Activated gamma-delta T cell treated with Interleukin-2 at 50 U/mL for 16 hours (primary cell): ENCODE measurements at places on chromosomes 7 and 10.
A peak's percentile ranks its signal among the peaks of the same experiment; 100 is the strongest.

GRCh38 chr7:135920478-135920877, 56.7 kb downstream of the MTPN start:
- DNase-seq: no peak

DNA sequence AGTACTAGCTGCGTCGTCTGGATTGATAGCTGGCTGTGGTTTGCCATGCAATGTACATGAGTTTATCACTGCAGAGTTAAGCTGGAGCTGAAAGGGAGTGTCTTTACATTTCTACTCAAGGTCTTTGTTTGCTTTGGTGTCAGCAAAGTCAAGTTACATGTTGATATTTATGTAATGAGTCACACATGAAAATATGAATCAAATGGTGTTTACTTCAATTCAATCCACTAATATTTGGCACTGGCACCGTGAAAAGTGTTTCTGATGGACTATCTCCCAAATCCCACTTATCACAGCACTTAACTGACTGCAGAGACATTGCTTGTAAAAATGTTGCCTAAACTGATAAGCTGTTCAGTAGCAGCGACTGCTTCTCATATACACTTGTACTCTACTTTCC, 395.9 kb downstream of the TFEC start:
- DNase-seq: no peak

DNA sequence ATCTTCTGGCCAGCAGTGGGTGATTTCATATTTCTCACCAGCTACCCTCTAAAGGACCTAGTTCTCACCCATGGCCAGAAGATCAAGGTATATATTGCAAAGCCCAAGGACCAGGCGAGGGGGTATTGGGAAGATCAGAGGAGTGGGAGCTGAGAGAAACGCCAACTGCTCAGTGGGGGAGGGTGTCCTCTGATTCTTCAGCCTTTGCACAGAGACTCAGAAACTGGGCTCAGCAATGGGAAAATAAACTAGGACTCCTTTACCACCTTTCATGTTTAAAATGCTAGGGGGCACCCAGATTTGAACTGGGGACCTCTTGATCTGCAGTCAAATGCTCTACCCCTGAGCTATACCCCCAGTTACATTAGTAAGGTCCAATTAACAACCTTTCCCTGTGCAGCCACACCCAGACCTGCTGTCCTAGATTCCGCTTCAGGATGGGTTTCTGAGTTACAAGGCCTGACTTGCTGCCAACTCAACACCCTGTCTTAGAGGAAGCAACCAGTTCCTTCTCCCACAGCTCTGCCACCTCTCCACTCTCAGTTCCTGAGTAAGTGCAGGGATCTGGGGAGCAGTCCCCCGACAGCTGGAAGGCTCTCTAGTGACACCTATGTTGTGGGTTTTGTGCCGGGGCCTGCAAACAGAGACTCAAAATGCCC, 93.5 kb downstream of the ZNF783 start:
- no peak for DNase-seq

DNA sequence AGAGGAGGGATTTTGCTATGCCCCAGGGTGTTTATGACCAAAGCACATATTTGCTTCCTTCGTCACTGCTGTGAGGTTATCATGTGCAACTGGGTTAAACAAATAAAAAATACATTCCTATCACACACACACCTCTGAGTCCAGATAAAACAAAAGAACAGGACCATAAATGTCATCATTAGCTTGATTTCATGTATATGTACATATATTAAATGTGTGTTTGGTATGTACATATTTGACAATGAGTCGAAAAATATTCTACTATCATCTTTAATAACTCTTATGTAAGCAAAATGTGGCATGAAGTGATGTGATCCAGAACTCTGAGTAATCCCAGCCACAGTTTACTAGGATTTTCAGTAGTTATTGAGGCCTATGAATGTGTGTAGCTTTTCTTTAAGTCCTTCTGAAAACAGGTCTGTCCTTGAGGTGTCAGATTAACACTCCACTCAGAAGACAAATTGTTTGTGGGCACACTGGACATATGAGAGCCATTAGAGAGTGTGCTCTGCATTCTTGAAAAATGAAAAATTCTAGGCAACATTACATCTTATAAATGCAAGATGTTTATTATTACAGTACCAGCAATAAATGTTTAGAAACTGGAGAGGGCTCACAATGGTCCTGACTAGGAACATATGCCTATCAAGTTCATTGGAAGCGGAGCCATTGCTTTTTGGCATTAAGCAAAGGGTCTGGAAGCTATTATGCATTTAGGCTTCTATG, 335.1 kb upstream of the SEMA3A start:
- no peak for DNase-seq

DNA sequence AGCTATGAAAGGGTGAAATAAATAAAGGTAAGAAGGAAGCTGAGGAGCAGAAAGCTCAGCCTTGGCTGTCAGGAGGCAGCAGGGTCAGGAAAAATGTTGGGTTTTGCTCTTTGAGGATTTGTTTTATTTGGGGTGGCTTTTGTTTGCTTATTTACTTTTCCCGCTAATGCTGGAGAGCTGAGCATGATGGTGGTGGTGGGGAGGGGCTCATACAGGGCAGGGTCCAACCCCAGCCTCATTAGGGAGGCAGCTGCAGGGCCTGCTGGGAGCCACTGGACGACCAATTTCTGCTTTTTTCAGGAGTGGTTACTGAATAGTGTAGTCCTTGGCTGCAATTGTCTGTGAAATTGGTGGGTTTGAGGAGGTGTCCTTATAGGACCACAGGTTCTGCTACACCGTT, 36.3 kb downstream of the CCM2 start:
- no peak for DNase-seq

GRCh38 chr10:91798649-91799611, 704 bp downstream of the TNKS2 start:
- peak; percentile 50 for DNase-seq

DNA sequence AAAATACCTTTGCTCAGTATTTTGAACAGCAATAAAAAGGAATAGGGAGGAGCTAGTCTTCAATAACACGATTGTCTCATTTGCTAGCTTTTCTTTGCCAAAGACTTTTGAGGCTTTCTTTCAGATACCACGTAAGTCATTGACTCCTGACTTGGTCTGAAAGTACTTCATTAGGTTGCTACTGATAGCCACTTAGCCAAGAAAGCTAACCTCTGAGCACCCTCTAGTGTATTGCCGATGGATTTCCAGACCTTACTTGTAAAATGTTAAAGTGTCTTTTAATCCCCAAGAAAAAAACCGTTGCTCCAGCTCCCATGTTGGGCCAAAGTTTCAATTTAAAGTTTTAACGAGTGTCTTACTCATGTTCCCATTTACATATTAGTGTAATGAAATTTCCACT, 63.4 kb upstream of the STRIP2 start:
- no peak for DNase-seq
